Inflammatory macrophage treated with lipopolysaccharide for 4 hours (primary cell): ENCODE measurements at places on chromosomes 4 and X.

DNA sequence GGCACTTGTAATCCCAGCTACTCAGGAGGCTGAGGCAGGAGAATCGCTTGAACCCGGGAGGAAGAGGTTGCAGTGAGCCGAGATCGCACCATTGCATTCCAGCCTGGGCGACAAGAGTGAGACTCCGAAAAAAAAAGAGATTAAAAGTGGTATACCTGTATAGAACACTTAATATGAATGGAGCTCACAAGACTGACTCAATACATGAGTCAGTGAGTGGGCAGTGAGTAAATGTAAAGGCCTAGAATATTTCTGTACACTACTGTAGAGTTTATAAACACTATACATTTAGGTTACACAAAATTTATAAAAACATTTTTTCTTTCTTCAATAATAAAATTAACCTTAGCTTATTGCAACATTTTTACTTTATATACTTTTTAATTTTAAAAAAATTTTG is 93.8 kb downstream of the CENPC start:
- DNase-seq, result peak; percentile 26

DNA sequence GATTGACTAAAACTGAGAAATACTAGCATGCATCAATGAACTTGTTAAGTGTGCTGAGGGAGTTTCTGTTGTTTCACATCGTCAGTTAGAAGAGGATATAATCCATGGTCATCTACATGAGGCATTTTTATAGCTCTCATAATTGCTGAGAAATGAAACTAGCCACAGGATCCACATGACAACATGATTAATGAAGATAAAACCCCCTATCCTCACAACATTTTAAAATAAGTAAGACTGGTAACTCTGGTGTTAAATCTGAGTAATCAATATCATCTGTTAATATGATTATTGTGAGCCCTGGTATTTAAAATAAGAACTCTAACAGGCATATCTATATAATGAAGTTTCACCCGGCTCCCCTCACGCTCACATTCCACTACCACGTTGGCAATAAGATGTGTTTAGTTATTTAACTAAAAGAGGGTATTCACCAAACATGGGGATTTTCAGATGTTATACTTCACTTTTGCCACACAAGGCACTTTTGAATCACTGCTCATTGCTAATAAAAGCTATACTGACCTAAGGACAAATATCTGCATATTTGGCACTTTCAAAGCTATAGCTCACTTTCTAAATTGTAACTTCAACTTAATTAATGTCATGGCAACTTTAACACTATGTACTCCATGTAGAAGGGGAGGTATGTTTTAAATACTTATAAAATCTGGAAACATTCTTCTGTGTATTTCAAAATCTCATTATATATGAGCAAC is 6.7 kb downstream of the UNC5C start:
- peak; percentile 8 for DNase-seq

- DNase-seq, result peak; percentile 23
These were observed 650.8 kb downstream of the PCDH7 start for GRCh38 chr4:31370866-31371465.

DNA sequence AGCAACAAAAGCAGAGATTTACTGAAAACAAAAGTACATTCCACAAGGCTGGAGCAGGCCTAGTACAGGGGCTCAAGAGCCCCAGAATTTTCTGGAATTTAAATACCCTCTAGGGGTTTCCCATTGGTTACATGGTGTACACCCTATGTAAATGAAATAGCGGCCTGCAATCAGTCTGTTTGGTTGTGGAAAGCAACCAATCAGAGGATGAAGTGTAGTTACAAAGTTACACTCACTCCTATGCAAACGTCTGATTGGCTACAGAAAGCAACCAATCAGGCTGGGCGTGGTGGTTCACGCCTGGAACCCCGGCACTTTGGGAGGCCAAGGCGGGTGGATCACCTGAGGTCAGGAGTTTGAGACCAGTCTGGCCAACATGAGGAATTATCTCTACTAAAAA is 13.8 kb upstream of the TXLNG start:
- DNase-seq, result no peak

GRCh38 chr4:5707366-5707765 is 993 bp downstream of the EVC2 start:
- no peak for DNase-seq

DNA sequence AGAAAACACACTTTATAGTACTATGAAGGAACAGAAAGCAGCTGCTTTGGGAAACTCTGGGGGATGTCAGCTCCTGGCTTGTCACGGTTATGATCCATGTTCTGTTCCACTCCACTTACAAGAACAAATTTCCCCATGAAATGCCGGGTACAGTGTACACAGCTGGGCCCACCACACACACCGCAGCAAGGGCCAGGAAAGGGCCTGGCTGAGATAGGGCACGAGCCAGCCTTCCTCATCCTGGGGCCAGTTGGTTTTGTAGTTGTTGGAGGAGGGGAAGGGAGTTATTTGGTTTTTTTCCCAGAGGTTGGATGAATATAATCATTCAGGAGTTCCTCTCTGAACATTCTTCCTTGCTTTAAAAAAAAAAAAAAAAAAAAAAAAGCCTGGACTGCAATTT is 56.8 kb downstream of the SEPSECS start:
- no peak for DNase-seq

- DNase-seq, result no peak
These were observed 69.0 kb downstream of the STAG2 start for GRCh38 chrX:124030520-124030919.

DNA sequence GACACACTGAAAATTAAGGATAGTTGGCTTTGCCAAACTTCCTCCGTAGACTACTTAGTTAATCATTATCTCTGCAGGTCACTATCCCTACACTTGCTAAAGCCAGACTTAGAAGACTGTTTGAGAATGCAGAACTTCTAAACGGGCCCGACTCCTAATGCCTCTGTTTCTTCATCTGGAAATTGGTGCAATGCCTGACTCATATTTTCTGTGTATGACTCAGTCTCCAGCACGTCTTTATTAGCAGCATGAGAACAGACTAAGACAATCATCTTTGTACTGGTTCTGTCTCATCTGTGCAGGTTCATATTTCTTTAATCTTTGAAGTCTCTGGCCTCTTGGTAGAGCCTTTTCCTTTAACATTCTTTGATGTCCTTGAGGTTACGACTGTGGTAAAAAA is 411.9 kb upstream of the ACTRT1 start:
- DNase-seq, result no peak
